NCI-H1436 (cell line): ENCODE measurements at places on chromosomes 2 and 18.

GRCh38 chr2:23751747-23752265, 175.1 kb downstream of the ATAD2B start:
- DNase-seq = no peak

GRCh38 chr2:43948370-43948769, 47.4 kb downstream of the LRPPRC start:
- no peak for DNase-seq

- DNase-seq = no peak
Observed at GRCh38 chr2:1546023-1546591, 132.8 kb downstream of the TPO start.

- DNase-seq = no peak
Observed at GRCh38 chr2:229530434-229530833, 183.9 kb downstream of the DNER start.

DNA sequence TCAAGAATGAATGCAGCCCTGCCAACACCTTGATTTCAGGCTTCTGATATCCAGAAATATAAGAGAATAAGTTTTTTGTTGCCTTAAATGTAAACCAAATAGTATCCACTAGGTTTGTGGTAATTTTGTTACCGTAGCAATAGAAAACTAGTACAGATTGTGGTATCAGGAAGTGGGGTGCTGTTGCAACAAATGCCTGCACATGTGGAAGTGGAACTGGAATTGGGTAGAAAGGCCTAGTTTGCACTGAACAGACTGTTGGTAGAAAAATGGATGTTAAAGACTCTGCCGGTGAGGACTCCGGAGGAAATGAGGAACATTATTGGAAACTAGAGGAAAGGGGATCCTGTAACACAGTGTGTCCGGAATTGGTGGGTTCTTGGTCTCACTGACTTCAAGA, 145.8 kb upstream of the MGAT5 start:
- no peak for DNase-seq

DNA sequence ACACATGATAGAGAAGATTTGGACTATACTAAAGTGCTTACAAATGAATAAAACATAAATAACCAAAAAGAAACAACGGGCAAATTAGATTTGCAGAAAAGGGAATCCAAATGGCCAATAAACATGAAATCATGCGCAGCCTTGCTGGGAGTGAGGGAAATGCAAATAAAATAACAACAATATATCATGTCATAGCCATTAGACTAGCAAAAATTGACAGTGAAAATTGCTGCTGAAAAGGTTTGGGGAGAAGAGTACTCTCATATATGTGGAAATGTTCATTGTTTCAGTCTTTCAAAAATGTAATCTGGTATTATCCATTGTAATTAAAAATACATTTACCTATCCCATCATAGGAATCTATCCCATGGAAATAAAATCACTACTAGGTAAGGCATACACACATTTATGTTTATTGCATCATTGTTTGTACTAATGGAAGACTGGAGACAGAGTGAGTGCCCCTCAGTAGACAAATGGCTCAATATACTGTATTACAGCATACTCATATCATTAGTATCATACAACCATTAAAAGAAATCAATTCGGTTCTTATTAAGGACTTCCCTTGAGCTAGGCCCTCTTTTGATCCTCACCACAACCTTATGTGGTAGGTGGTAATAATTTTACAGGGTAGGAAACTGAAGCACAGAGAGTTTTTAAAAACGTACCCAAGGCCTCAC, 94.1 kb upstream of the MSTN start:
- no peak for DNase-seq

DNA sequence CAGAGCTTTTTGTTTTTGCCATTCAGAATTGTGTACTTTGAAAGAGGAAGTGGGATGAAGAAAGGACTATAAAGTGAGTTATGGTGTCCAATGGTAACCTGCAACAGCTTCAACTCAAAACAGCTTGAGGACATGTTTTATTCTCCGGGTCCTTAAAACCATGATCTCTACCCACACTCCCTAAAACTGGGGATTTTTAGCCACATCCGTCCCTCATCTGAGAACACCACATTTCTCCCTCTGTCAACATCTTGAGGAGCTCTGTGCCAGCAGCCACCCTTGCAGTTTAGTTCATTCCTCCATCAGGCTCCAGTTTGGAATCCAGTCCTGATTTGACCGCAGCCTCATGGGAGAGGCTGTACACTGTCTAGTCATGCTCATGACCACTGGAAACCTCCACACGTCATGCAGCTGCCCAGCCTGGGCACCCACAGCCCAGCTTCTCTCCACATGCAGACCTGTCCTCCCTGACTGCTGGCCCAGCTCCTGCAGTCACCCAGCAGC, 62.6 kb downstream of the C18orf63 start:
- DNase-seq = no peak

DNA sequence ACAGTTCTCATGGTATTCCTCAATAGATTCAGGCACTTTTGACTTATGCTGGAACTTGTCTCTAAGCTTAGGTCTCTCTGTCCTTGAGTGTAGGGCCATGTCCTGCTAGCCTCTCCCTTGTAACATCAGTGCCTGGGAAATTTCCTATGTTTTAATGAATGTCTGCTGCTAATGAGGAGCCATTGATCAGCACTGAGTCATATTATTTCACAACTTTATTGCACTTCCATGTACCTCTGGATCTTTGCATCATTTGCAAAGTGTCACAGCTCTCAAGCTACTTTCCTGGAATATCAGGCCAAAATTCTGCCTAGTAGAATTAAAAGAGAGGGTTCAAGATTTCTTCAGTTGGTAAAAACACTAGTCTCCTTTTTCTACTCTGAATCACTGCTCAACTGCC, 102.5 kb downstream of the GAREM1 start:
- no peak for DNase-seq

GRCh38 chr2:26100384-26100783, 66.5 kb downstream of the RAB10 start:
- DNase-seq = no peak

DNA sequence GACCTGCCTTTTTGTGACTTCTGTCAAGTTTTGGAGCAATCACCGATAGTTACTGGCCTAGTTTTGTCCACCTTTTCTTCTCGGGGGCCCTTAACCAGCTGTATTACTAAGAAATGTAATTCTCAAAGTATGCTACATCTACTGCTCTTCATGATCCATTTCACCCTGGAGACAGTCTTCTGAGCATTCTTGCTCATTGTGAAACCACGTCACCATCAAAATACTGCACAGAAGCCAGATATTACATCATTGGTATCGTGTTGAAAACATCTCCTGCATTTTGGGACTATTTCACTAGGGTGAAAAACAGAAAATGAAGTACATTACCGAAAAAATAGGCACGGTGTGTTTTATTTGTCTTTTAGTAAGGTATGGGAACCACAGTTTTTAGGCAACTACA, 11.7 kb downstream of the LYPD6B start:
- DNase-seq = no peak

DNA sequence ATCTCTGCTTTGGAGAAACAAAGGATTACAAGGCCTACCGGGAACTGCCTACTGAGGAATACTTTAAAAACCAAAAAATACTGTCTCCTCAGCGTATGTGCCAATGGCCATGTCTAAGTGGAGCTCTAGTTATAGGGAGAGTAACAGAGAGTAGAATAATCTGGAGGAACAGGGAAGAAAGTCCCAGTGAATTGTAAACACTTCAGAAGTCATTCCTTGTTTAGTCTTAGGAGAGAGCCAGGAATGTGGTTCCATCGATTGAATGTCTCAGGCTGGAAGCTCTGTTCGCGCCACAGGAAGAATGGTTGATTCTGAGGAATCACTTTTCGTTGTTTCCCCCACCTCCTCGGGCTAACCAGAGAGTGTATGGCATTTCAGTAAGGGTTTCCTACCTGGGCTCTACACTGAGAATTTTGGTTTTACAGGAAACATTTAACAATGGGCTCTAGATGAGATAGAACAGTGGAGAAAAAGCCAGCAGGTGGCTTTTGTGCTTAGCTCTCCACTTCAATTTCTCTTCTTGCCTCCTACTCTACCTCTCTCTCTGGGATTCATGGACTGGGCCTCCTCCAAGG, 88.7 kb downstream of the ACVR1 start:
- DNase-seq = no peak

GRCh38 chr2:230156782-230157699, 62.7 kb downstream of the SP110 start:
- no peak for DNase-seq

GRCh38 chr2:85110991-85111560, 22.1 kb upstream of the TCF7L1 start:
- DNase-seq = no peak

GRCh38 chr2:202339071-202339870, 36.9 kb upstream of the BMPR2 start:
- DNase-seq = peak; percentile 43

- no peak for DNase-seq
Observed at GRCh38 chr2:232779934-232780333, 3.6 kb upstream of the KCNJ13 start.

DNA sequence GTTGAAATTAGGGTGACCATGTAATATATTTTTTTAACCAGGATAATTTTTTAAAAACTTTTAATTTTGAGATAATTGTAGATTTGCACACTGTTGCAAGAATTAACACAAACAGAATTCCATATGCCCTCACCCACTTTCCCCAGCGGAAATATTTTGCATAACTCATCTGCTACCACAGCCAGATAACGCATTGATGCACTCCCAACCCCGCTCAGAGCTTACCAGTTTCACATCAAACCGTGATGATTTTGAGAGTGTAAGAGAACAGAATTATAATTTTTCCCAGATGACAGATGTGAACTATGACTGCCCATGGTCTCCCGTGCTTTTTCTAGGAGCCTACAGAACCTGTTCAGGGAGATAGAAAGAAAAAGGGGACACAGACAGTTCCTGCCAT, 35.2 kb upstream of the LDLRAD4 start:
- DNase-seq = no peak

DNA sequence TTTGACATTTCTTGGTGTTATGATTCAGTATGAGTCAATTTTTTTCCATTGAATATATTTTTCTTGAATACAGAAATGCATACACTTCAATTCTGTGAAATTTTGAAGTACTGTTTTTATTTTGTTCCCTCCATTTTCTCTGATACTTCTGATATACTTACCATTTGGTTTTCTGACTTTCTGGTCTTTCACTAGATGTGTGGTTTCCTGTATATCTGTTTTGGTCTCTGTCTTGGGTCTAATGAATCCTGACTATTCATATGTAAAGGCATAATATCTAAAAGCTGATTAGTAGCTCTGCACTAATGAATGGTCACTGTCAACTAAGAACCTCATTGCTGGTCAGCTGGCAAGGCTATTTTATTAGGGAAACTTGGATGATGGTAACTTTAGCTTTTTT, 345.6 kb downstream of the GRB14 start:
- no peak for DNase-seq

- no peak for DNase-seq
Observed at GRCh38 chr2:199870581-199870980, 19.6 kb upstream of the FTCDNL1 start.

- DNase-seq = no peak
Observed at GRCh38 chr2:143140864-143141661, 11.8 kb downstream of the ARHGAP15 start.

GRCh38 chr2:96324721-96325040, 436 bp upstream of the ITPRIPL1 start:
- DNase-seq = no peak

GRCh38 chr2:56590611-56591010, 406.8 kb downstream of the CCDC85A start:
- DNase-seq = no peak

- DNase-seq = no peak
Observed at GRCh38 chr2:118179445-118179844, 91.2 kb downstream of the INSIG2 start.

DNA sequence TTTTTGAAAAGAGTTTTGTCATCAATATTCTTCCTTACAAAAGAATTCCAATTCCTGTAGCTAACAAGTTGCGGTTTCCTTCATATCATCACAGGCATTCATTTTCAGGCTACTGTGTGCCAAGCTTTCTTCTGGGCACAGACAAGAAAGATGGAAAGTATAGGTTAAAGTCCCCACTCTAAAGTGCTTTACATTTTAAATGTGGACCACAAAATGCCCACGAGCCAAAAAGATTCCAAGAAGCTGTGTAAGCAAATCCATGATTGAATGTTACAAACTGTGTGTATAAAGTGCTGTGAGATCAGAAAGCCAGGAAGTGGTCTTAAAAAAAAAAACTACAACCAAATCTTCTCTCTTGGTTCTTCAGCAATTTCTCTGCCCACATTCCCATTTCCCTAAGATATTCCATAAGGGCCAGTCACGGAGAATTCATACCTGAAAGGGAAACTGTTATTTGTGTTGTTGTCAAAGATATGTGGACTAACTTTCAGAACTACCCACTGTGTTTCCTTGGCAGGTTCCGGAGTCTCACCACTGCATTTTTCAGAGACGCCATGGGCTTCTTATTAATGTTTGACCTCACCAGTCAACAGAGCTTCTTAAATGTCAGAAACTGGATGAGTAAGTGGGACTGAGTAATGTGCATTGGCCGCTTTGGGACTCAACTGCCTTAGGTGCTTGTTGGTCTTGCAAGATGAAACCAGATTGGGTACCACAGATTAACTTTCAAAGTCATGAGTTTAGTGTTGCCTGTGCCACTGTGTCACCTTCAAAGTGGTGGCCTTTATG, 55.7 kb downstream of the RAB27B start:
- DNase-seq = no peak

DNA sequence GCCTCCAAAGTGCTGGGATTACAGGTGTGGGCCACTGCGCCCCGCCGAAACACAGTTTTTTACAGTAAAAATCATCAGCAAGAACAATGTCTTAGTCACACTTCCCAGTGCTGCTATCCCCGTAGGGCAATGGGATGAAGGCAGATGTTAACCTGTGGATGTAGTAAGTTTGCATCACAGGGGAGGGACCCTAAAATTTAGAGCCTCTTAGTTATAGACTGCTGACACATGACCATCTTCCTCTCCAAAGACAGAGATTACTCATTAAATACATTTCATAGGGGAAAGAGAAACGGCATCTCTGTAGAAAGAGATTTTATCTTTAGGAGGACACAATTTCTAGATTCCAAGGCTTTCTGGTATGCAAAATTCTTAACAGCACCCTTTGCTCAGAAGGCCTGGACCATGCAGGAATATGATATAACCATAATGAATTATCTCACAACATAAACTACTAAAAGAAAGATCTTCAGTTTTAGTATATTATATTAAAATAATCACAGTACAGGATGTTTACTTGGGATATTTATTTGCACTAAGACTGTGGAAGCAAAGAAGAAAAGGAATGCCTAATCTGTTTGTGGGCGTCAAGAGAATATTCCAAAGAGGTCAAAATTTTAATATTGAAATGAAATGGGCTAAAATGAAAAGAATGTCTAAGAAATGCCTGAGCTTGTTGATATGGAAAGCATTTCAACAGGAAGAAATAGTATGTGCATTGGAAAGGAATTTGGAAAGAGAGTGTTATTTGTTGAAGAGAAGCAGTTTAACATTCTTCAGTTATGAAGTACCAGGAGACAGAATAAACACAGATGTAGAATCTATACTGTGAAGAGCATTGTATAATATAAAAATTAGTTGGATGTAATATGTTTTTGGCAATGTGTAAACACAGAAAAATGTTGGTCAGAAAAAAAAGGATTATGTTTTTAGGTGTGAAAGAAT, 1228.3 kb upstream of the CHAC2 start:
- no peak for DNase-seq

GRCh38 chr18:56747032-56747658, 96.0 kb downstream of the WDR7 start:
- DNase-seq = no peak
